ENCODE measurements at places on chromosomes 11 and 22.
A peak's percentile ranks its signal among the peaks of the same experiment; 100 is the strongest.

- no peak for DNase-seq
These were observed 22.6 kb downstream of the AMOTL1 start for GRCh38 chr11:94790661-94791180.

DNA sequence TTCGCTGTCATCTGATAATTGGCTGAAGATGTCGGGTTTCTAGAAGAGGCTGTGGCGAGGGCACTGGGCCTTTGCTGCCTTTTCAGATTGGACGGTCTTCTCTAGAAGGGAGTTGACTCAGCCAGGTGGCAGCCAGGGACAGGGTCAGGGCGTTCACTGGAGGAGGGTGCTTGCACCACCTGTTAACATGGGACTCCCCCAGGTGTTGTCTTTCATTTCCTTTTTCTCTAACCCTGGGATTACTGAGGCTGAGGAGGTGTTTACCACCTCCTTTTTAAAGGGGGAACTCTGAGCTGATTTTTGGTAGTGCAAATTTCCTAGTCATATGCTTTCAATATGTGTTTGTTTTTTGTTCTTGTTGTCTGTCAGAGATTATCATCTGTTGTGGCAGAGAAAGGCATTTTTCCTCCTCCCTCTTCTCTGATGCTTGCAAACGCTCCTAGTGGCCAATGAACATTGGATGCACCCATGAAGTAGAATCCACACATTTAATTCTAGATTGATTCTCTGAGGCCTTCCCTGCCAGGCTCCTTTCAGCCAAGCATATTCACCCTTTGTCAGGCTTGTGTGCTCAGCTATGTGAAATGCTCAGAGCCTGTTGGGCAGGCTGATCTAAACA, 54.1 kb downstream of the LDLRAD3 start:
- no peak for DNase-seq

- no peak for DNase-seq
These were observed 199.8 kb downstream of the MIAT start for GRCh38 chr22:26857169-26857568.

GRCh38 chr22:30610299-30610698, 3.3 kb downstream of the TCN2 start:
- DNase-seq = no peak

GRCh38 chr11:14095882-14096281, 133.4 kb downstream of the SPON1 start:
- DNase-seq = no peak

DNA sequence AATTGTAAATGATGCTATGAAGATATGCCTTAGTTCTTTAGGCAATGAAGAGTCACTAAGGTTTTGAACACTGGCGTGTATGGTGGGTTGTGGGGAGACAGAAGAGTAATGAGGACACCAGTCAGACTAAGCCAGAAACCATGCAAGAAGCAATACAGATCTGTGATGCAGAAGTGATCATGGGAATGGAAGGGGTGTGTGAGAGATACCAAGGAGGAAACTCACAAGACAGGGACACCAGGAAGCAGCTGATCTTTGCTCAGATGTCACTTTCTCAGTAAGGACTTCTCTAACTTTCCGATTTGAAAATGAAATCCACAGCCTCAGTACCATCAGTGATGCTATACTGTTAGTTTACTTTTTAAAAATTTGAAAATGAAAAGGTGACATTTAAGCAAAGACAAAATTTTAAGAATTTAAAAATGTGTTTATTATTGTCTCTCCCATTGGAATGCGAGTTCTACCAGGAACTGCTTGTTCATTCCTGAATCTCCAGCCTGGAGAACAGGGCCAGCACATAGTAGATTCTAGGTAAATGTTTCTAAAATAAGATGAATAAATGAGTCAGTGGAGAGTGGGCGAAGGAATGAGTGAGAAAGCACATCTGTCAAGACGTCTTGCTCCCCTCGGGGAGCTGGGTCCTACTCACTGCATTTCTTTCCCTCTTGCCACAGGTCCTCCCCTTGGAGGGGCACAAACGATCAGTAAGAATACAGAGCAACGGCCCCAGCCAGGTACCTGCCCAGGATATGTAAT, 60.4 kb downstream of the KCNJ1 start:
- DNase-seq = no peak

DNA sequence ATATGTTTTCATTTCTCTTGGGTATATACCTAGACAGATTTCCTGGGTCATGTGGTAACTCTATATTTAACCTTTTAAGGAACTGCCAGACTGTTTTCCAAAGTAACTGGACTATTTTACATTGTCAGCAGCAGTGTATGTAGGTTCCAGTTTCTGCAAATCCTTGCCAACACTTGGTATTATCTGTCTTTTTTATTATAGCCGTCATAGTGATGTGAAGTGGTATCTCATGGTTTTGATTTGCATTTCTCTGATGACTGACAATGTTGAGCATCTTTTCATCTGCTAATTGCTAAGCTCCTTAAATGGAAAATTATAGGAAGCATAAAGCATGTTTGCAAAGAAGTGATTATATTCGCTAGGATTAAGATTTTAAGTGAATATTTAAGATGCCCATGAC, 13.9 kb downstream of the NNMT start:
- no peak for DNase-seq

GRCh38 chr22:30573594-30574094, 821 bp downstream of the GAL3ST1 start:
- DNase-seq = no peak

- peak; percentile 46 for DNase-seq
These were observed 3.4 kb upstream of the SCUBE1 start for GRCh38 chr22:43346521-43346929.

GRCh38 chr11:1307163-1307870, 2.1 kb downstream of the TOLLIP start:
- peak; percentile 32 for DNase-seq

- DNase-seq = no peak
These were observed 34.0 kb upstream of the CCDC134 start for GRCh38 chr22:41766476-41766875.

GRCh38 chr11:120054753-120055045, 83.2 kb downstream of the TRIM29 start:
- DNase-seq = no peak

DNA sequence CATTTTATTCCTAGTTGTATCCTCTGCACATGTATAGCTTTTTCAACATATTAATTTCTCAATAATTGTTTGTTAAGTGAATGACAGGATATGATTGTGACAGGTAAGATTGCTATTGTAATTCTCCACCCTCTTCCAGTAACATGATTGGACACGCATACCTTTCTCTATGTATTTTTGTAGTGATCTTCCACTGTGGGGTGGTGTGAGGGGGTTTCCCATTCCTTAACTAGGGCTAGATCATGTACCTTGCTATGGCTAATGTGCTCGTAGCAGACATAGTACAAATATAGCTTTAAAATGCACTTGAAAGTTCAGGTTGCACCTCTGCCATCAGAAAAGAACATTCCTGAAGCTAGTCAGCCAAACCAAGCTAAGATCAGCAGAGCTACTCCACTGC, 2392.8 kb upstream of the RAG2 start:
- DNase-seq = no peak

DNA sequence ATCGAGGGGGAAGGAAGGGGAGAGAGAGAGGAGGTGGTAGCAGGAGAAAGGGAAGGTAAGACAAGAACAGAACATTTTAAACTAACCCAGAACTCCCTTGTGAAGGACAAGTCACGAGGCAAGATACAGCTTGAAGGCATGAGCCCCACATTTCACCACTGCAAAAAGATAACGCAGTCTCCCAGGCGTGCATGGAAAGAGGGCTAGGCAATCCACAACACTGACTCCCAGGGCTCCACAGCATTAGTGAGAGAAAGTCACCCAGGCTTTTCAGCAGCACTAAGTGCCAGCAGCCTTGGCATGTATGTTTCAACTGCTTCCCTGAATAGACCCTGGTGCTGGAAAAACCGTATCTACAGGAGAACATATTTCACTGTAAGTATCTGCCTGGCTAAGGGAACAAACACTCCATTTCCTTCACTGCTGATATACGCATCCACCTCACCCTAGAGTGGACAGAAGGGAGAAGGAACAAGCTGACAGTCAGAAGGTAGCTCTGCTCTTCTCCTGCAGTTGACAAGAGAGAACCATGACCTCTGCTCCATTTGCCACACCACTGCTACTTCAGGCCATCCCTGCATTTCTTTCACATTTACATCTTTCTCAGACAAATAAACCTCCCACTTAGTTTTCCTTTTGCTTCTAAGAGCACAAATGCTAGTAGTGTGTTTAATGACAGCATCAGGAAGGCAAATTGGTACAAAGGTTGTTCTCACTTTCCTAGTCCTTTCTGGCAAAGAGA, 87.9 kb downstream of the AMBRA1 start:
- DNase-seq = no peak

GRCh38 chr11:92480499-92480898, 255.9 kb downstream of the FAT3 start:
- DNase-seq = no peak

DNA sequence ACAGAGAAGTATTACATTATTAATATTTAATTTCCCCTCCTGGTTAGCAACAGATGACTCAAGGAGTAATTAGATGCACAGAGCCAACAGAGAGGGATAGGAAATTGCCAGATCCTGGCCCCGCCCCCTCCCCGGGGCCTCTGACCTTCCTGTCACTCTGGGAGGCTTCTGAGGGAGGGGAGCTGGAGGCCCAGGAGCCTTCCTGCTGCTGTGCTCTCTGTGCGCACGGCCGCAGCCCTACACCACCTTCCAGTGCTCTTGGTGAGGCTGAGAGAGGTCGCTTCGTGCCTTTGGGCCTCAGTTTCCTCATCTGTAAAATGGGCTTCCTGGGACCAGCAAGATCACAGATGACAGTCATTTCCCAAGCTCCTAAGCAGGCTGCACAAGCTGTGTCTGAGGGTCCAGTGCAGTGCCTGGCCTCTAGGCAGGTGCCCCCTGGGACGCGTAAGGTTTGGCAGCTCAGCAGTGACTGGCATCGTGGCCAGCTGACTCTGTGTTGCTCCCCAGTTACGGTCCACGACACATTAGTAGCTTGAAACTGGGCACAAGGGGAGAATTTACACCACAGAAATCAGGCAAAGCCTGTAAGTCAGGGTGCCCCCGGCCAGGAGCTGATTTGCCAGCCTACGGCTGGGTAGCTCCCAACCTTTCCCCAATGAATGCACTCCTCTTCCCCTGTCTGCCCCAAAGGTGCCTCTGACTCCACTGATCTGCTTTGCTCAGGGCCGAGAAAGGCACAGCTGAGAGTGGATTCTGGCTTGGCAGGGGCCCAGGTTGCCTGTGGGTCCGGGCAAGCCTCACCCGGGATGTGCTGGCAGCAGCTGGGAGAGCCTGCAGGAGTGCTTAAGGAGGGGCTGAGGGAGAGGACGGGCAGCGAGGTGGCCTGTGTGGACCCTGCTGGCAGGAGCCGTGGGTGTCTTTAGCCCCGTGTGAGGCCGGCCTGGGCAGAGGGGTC, 2.3 kb downstream of the ADORA2A start:
- peak; percentile 18 for DNase-seq

DNA sequence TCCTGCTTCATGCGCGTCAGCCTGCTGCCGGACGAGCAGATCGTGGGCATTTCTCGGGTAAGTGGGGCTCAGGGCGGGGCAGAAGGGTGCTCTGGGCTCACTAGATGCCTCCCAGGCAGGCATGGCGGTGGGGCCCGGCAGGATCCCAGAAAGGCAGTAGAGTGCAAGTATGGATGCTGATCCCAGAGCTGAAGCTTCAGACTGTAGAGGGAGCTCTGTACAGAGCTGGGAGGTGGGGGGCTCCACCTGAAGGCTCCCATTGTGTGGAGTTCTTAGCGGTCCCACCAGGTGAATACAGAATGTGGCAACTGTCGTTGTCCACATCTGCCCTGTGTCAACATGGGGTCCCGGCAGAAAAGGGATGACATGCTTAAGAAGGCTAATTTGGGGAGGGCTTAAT, 16.5 kb upstream of the RHOD start:
- no peak for DNase-seq

DNA sequence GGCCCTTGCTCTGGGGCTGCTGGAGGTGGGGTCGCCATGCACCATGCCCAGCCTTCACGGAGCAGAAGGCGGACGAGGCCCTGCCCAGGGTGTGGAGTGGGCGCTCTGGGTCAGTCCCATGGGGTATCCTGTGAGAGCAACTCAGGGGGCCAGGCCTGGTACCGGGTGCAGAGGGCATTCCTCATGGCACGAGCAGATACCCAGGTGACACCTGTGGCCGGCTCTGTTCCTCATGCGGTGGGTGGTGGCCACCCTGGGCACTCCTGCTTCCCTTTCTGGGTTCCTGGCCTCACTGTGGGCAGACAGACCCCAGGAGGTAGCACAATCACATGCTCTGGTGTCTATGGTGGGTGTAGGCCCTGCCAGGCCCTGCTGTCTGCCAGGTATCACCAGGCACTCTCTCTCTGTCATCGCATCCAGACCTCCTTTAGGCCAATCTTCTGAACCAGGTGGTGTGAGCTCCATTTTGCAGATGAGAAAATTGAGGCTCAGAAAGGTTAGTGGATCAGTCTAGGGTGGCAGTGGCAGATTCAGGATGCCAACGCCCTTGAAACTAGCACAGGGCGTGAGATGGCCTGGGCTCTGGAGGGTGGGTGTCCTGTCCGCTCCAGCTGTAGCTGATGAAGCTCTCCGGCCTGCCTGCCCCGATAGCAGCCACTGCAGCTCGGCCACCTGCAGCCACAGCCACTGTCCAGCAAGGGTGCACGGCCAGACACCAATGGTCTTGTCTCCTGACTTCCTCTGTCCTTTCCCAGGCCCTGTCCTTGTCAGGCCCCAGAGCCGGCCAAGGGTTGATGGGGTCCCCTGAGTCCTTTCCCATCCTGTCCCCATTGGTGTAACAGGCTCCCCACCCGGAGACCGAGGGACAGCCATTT, 15.1 kb downstream of the DGKZ start:
- DNase-seq = no peak

DNA sequence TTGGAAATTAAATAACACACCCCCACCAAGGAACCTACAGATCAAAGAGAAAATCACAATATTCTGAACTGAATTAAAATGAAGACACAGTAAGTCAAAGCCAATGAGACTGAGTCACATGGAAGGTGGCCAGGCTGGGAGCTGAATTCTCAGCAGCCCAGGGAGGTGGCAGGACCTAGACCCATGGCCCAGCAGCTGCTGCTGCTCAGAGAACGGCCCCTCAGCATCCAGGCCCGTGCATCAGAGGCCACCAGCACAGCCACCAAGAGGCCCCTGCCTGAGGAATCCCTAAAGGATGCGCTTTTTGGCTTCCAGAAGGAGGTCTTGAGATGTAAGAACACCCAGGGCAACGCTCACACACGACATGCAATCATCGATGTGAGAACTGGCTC, 35.0 kb downstream of the TBX1 start:
- DNase-seq = no peak

DNA sequence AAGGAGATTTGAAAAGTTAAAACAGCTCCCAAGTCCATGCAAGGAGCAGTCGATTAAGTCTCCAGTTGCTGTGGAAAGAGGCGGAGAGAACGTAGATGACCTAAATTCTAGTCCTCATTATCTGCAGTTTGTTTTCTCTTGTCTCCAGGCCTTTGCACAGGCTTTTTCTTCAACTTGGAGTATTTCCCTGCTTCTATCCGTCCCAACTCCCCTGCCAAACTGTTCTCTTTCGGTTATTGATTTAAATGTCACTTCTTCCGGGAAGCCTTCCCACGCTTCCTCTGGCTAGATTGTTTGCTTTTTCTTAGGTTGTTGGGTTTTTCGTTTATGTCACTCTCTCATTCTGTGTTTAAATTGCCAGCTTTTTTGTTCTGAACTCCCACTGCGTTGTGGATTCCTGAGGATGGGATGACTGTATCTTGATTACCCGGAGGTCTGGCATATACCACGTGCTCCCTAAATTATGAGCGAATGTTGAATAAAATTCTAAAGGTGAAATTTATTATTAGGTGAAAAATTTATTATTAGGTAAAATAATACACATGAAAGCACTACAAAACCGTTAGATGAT, 463 bp downstream of the TMEM126B start:
- no peak for DNase-seq
